ENCODE measurements at places on chromosomes 12 and 14.

- no peak for DNase-seq
These were observed 21.0 kb downstream of the FGD4 start for GRCh38 chr12:32420356-32420755.

DNA sequence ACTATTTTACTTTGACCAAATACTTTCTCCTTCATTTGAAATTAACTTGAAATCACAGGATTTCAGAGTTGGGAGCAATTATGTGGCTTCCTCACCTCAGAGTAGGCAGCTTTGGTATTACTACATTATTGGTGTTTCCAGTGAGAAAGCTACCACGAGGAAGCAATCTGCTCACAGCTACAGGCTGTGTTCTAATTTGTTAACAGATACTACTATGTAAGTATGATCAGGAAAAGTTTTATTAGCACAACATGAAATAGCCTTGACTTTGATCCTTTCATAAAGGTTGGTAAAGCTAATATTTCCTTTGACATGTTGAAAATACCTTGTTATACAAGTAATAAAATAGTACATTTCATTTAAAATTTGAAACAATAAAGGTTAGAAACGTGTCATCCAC, 30.6 kb downstream of the TAOK3 start:
- no peak for DNase-seq

- DNase-seq: no peak
These were observed 2.0 kb upstream of the ARHGAP9 start for GRCh38 chr12:57481671-57482070.

DNA sequence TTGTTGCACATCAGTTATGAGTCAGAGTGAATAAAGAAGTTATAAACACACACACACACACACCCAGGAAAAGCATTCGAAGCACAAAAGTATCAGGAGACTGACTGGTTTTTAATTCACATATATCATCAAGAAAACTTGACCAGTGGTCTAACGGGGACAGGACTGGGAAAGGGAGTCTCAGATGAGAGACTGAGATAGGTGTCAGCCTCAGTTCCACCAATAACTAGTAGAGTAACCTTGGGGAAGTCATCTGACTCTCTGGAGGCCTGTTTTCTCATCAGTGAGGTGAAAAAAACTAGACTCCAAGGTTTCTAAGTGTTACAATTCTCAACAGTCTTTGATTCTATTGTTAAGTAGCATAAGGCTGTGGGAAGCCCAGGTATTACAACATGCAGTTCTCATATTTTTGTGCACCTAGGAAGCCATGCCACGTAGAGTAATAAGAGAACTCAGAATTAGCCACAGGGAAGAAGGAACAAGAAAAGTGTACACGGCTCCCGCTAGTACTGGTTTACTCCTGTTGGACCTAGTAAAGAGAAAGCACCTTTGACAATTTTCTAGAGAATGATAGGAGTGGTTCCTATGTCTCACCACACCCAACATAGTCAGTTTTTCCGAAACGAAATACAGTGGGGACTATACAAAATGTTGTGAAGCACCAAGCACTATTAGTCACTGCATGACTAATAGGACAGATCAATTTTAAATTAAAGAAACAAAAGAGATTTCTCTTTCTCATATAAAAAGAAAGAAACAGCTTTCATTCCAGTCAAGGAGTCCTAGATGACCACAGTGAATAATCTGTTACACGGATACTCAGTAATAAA, 5.0 kb downstream of the PPTC7 start:
- DNase-seq: no peak

DNA sequence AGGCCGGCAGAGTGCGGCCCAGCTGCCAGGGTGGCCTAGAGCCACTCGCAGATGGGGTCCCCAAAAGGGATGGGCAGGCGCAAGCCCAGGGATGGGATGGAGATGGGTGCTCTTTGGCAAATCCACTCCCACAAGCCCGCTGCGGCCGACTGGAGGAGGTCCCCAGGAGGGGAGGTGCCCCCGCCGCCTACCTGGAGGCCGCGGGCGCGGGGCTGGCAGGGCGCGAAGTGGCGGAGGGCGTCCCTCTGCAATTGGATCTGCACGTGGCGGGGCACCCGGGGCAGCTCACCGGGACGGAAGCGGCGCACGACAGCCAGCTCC, 730 bp downstream of the PPP1R3E start:
- no peak for DNase-seq

GRCh38 chr12:132046561-132046960, 96.8 kb downstream of the EP400 start:
- DNase-seq: no peak

DNA sequence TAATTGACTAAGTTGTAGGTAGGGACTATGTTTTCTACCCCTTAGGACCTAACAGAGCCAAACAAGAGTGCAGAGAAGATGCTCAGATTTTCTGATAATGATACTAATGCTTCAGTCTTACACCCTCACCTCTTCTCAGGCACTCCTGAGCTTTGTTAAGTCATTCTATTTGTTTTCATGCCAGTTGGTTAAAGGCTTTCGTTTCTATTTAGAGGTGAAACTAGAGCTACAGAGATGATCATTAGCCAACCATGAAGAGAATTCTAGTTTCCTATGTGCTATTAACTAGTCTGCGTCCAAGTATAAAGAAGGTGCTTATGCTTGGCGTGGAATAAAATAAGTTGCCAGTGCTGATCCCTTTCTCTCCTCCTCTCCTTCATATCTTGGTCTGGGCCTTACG, 34.6 kb upstream of the PYGL start:
- no peak for DNase-seq
